ENCODE measurements at places on chromosomes 7 and 10.

GRCh38 chr7:150357270-150357669, 11.4 kb upstream of the REPIN1 start:
- DNase-seq = no peak

- no peak for DNase-seq
These were observed 401.2 kb downstream of the RPS24 start for GRCh38 chr10:78434886-78435285.

GRCh38 chr10:122018951-122019413, 30.0 kb downstream of the TACC2 start:
- DNase-seq = peak; percentile 22

- DNase-seq = no peak
These were observed 656.3 kb upstream of the CELF2 start for GRCh38 chr10:10361301-10361885.

DNA sequence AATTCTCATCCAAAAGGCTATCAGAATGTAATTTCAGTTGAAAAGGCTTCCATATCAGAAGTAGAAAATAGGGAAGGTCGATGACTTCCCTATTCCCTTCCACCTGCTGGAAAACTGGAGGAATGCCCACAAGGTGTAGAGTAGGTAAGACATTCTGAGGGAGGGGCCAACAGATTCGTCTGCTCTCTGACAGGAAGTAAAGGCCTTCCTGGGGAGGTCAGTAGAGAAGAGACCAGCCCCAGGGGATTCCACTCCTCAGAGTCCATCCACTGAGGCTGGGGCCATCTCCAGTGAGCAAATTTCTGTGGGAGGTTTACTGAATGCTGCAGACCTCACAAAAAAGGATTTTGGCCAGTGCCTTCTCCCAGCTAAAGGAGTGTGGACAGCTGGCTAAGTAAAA, 19.5 kb downstream of the NPSR1 start:
- DNase-seq = no peak

DNA sequence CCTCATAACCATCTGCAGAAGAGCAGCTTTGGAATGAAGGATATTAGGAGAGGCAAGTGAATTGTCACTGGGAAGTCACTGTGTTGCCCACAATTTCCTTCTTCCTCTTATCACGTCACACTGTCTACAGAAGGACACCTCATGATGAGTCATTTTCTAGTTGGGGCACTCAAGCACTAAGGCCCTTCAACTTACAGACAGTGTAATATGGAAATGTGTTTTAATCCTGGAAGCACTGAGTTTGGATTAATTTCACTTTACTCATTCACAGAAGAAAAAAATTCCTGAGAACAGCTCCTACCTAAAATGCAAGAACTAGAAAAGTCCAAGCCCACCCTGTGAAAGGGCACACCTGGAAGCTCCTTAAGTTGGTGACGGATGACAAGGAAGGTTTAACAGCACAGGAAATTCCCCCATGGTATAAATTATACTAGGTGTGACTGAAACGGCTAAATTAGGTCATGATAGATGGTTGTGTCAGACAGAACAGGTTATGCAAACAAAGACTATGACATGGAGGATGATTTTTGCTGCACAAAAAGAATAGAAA, 56.6 kb downstream of the PARD3 start:
- peak; percentile 92 for DNase-seq

GRCh38 chr10:25557136-25557535, 376.9 kb upstream of the MYO3A start:
- DNase-seq = no peak

DNA sequence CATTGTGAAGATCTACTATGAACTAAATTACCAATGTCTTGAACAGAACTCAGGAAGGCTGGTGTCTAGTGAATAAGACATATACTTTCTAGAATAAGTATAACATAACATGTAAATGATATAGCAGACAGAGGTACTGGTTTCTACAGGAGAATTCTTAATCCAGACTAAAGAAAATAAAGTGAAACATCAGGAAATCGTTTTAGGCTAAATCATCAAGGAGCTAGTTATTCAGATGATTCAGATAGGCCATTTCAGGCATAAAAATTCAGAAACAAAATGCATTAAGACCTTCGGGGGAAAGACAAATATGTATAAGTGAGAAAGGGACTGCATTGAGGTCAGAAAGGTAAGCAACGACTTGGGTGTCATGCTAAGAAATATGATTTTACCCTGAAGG, 170.6 kb downstream of the LRRN3 start:
- DNase-seq = no peak

DNA sequence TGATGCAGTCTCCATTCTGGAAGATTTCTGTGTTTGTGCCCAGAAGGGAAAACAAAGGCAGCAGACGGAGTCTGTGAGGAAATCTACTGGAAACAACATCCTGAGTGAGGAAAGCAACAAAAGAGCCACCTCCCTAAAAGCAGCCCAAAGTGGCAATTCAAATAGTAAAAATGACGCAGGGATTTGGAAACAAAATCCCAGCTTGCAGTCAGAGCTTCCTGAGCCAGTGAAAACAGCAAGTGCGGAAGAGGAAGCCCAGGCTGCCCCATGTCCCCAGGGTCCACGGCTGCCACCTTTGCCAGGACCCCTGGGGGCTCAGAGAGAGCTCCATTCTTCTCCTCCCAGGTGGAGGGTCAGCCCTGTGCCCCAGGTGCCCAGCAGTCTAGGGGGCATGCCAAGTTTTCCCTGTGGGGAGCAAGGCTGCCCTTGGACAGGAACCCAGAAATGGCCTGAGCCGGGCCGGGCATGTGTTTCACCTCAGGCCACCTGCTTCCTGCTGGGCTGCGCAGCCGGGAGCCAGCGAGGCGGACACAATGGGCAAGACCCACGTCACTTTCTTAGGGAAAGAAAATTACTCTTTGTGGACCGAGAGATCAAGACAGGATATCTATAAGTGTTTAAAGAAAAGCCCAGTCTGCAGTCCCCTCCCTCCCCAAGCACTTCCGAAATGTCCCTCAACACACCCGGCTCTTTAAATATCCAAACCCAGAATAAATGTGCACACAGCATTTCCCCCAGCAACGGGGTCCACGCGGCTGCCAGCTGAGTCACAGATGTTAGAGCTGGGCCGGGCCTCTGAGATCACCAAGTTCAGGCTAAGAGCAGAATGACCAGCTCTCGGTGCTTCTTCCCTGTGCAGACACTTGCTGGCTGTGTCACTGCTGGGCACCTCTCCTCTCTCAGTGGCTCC, 231.1 kb downstream of the ARHGAP12 start:
- no peak for DNase-seq

- DNase-seq = no peak
These were observed 51.1 kb downstream of the ARMC3 start for GRCh38 chr10:22978918-22979317.

- DNase-seq = no peak
These were observed 77.4 kb upstream of the C1GALT1 start for GRCh38 chr7:7104971-7105370.

- DNase-seq = no peak
These were observed 69.1 kb downstream of the ZMIZ1 start for GRCh38 chr10:79137826-79138225.

DNA sequence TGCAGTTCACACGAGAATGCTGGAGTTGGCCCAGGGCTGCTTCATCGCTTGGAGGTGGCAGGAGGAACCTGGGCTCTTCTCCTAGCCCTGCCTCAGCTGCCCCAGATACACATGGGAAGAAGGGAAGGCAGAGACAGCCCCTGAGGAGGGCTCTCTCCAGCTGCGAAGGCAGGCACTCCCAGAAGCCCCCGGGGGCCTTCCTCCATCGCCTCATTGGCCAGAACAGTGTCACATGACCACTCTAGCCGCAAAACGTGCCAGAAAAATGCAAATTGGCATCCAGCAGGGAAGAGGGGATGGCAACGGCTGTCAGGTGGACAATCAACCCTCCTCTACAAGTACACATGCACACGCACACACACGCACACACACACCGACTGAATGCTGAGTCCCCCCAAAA, 217.8 kb upstream of the FRMD4A start:
- DNase-seq = no peak

DNA sequence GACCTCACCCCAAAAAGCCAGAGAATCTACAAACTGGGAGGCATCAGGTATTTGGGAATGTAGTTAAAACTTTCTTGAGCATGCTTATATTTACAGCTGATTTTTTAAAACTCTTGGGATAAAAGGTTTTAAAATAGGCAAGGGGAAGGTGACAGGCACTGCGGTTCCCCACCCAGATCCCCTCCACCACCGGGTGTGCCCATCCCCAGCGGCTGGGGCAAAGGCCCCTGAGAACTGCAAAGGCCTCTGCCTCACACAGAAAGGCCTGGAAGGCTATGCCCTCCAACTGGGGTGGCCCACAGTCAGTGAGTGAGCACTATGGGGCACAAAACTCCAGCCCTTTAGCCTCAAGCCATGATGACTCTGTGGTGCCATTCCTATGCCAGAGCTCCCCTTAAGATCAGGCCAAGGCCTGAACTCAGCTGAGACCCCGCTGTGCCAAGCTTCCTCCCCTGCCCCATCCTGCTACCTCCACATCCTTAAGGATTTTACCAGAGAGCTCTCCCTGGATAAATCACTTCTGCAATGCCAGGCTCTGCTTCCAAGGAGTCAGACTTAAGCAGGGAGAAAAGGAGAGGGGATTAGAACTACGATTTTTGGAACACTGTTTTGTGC, 299.1 kb downstream of the GRID1 start:
- no peak for DNase-seq

DNA sequence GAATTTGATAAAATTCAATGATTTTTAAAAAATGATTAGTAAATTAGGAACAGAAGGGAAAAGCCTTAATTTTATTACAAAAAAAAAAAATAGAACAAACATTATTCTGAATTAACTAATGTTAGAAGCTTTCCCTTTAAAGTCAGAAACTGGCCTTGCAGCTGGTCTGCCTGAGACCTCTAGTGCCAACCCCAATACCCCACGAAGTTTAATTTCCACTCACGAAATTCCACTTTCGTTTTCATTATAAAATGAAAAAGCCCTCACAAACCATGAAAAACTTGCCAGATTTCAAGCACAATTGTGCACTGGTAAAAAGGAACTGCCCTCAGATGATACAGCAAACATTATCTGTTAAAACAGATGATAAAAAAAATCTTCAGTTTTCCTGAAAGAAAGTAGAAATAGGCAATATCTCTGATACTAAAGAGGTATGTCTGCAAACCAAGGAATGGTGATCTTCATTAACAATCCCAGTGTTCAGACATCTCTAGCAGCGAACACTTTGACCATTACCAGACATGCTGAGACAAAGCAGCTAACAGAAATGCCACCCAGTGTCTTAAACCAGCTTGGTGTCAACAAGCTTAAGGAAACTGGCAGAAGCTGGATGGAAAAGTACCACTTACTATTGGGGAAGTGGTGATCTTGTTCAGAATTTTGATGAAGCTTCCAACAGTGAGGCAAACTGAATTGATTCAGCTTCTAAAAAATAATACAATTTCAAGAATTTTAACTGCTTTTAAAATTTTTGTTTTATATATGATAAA, 80.2 kb downstream of the PALS2 start:
- DNase-seq = no peak

- DNase-seq = no peak
These were observed 827.8 kb upstream of the ZWINT start for GRCh38 chr10:57188846-57189245.

- DNase-seq = no peak
These were observed 40.6 kb upstream of the ABCA13 start for GRCh38 chr7:48130658-48131108.

DNA sequence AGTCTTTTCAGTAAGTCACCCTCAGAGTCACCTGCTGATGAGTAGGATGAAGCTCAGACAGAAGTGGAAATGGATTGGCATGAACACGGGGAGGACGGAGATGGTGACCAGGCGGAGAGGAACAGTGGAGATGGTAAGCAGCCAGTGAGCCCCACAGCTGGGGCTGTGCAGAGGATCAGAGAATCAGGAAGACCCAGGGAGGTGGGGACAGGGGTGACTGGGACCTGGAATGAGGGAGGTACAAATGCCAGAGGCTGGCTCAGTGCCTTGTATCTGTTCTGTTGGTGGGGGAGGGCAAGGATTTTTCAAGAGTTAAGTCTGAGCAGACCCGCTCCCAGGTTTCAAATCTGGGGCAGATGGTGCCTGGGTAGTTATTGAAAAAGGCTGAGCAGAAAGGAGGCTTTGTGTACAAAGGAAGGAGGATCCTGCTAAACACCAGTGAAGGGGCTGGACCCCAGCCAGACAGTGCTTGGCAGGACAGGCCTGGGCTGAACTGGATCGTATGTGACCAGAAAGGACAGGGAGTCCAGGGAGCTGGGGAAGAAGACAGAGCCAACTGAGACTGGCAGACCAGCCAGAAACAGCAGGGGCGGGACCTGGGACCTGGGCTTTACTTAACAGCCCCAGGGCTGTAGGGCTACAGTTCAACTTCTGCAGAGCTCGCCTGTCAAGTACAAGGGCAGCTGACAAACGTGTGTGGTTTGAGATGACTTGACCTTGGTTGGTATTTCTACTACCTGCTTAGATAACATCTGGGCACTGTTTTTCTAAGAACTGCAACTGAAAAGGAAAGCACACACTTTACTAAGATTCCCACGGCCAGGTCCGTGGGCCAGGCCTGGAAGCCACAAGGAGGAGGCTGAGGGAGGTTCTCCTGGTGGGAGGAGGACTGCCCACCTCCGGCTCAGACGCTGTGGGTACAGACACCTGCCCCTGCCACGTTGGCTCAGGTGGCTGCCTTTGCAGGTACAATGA, 13.2 kb upstream of the FRMPD2 start:
- DNase-seq = no peak

DNA sequence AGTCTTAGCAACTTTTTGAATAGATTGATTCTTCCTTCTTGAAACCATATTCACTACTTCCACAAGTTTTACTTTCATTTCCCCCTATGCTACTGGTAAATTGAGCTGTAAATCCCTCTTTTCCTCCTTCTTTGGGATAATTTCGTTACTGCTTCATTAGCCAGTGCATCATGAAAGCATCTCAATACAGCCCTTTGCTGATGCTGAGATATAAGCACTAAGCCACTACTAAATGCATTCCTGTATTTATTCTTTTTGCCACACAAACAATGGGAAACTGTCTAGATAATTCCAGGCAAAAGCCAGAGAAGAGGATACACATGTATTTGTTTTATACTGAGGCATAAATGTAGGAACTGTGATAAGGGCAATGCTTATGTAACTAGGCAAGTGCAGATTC, 313.9 kb downstream of the NXPH1 start:
- no peak for DNase-seq

DNA sequence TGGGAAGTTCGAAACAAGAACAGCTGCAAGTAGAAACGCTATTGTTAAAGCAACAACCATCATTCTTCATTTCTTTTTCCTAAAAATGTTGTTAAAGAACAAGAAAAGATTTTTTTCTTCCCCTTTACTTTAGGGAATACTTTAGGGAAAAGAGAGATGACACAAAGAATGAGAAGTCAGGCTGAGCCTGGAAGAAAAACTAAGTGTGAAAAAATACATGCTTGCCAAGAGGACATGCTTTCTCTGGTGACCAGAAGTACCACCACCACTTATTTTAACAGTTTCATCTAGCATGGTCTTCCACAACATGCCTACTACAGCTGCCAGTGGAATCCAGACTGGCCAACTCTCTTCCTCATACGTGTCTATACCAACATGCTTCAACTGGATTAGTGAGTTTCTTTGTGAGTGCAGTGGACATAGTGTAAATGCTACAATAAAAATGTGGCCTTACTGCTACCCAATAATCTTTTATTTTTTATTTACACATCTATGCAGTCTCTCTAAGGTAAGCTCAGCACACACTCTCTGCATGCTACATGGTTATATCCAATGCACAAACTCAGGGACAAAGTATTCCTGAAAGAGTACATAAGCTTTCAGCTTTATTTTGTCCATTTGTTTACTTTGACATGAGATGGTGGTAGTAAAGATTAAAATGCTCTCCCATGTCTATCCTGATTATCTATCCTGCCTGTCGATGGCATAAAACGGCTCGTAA, 196.2 kb downstream of the TAX1BP1 start:
- DNase-seq = no peak
